Prostate gland (tissue), 2 donors: ENCODE measurements at places on chromosomes 5 and 9. TPM values are rescaled to one million over a fixed set of nuclear protein-coding genes. Genes with fewer than 3 reads are reported as not detected.

DNA sequence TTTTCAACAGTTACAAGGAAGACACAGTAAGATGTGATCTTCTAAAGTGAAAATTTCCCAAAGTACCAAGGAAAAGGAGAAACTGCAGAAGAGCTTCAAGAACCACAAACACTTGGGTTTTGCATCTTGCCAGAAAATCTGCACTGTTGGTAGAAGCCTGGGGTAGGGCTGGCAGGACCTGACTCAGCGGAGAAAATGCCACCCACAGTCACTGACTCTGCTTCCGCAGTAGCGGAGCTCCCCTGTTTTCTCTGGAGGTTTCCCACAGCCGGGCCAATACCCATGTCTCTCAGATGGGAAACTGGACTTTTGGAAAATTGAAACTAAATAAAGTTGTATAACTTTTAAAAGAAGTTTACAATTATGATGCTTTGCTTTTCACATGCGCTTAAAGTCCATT is 104.2 kb downstream of the MEF2C start:
- no peaks in the 10 kb centered on the region for H3K36me3 ChIP-seq
- no peak overlapping the region for H3K27ac ChIP-seq
- H3K27me3 ChIP-seq = no peaks in the 10 kb centered on the region
- H3K4me1 ChIP-seq = no peaks in the 10 kb centered on the region
- no peak for DNase-seq

The C9orf153 gene
- total RNA-seq = 1.6 TPM

The FOXI1 gene
- total RNA-seq = not detected

DNA sequence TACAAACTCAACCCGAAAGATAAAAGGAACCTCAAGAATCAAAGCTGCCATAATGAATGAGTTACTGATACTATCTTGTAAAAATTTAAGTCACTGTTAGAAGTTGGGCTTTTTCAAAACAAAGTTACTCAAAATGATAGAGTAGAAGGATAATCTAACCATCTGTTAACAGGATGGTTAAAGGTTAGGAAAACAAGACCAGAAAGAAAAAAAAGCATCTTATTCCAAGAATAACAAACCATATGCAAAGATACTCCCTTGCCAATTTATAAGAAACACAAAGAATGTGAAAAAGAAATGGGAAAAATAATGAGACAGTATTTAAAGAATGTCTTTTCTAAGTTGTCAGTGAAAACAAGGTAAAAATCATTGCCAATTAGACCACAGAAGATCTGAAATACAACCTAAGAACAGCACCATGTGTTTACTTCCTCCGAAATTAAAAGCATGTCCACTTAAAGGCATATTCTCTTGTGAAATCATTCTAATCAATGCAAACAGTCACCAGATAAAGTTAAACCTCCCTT is 51.2 kb downstream of the STRBP start:
- no peak for DNase-seq
- no peaks in the 10 kb centered on the region for H3K36me3 ChIP-seq
- H3K4me3 ChIP-seq = no peak overlapping the region
- no peak overlapping the region for H3K27ac ChIP-seq
- no peaks in the 10 kb centered on the region for H3K4me1 ChIP-seq

The PCDHB16 gene
- total RNA-seq = 4.4 TPM

- H3K4me1 ChIP-seq = no peaks in the 10 kb centered on the region
- no peaks in the 10 kb centered on the region for H3K36me3 ChIP-seq
Observed at GRCh38 chr5:118989816-118990215, 1.5 kb upstream of the DTWD2 start.

The CD180 gene
- total RNA-seq = 0.18 TPM

DNA sequence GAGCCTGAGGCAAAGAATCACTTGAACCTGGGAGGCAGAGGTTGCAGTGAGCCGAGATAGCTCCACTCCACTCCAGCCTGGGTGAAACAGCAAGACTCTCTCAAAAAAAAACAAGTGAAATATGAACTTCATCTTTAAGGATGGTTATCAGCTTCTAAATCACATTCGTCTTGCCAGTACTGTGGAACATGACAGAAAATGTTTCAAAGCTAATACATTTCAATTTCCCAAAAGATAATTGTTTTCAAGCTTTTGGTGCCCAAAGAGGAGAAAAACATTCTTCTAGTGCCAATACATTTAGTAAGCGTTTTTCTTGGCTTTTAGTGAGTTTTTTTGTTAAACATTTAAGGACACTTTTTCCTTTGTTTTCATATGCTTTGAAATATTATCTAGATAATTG is 4.4 kb upstream of the IFT74 start:
- no peak overlapping the region for H3K4me3 ChIP-seq
- H3K36me3 ChIP-seq = no peaks in the 10 kb centered on the region
- H3K27ac ChIP-seq = no peak overlapping the region
- H3K27me3 ChIP-seq = no peaks in the 10 kb centered on the region

DNA sequence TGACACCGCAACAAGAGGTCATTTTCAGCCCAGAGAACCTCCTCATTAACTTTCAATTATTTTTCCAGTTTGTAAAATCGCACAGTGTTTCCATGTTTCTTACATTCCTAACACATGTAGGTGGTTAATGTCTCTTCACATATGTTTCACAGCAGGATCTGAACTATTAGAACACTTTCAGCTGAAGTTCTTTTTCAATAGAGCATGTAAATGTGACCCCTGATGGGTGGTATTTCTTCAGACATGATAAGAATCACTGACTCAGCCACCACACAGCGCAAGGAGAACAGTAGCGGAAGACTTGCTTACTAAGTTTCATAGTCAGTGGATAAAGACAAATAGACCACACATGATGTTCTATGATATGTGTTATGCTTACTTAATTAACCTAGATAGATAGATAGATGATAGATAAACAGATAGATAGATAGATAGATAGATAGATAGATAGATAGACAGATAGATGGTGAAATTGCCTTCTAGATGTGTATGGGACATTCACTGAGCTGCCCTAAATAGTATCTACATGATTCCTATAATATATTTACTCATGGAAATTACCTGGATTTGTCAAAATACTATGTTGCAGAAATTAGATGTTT is 1992.1 kb upstream of the NUDT12 start:
- H3K4me3 ChIP-seq = no peak overlapping the region
- no peaks in the 10 kb centered on the region for H3K4me1 ChIP-seq
- no peak overlapping the region for H3K27ac ChIP-seq
- H3K27me3 ChIP-seq = no peaks in the 10 kb centered on the region
- DNase-seq = no peak
